Suppressor macrophage treated with lipopolysaccharide for 4 hours (primary cell): ENCODE measurements at places on chromosomes 12 and 14.

DNA sequence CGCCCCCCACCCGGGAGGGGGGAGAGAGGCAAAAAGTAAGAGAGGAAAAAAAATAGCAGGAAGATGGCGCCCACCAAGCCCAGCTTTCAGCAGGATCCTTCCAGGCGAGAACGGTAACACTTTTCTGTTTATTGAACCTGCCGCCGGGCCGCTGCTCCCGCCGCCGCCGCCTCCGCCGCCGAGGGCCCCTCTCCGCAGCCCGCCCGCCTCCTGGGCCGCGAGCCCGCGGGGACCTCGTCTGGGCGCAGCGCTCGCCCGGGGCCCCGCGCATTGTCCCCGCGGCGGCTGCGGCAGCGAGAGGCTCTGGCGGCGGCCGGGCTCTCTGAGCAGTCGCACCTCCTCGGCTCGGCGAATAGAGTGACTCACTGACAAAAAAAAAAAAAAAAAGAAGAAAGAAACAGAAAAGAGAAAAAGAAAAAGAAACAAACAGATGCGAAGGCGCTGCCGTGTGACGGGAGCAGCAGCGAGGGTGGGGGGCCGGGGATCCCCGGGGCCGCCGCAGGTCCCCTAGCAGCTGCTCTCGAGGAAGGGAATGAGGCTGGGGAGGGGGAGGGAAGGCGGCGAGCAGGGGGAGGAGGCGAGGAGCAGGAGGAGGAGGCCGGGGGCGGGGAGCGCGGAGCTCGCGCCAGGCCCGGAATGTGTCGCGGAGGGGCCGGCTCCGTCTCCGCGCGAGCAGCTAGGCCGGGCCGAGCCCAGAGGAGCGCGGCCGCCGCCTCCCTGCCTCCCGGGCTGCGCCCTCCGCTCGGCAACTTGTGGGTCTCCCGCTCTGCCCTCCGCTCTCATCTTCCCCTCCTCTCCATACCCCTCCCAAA, 781 bp downstream of the NPAS3 start:
- DNase-seq = peak; percentile 54

DNA sequence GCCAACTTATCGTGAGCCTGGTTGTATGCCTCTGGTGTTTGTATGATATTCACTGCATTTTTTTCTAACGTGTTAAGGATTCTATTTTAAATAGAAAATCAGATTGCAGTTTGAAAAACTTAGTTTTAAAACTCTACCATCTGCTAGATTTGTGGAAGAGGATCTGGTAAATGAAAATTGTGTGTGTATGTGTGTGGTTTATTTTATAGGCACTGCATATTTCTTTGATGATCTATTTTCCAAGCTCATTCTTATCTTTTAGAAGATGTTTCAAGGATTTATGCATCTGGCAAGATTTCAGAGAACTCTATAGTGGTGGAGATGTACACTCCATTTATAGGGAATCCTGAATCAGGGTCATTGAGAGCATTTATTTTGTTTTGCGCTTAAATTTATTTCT, 69.8 kb downstream of the HMGA2 start:
- no peak for DNase-seq

DNA sequence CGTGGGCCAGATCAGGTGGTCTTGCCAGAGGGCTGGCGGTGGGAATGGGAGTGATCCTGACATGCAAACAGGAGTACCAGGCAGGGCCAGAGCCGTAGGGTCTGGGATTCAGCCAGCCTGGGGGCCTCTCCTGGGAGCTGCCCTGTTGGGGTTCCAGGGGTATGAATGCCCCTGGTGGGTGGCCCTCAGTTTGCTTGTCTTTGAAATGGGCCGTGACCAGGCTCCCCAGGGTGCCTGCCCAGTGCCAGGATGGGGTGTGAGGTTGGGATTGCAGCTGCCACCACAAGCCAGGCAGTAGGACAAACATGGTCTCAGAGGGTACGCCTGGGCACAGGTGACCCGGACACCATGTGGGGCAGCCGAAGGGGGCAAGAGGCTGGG, 168.8 kb downstream of the KIF26A start:
- no peak for DNase-seq

- DNase-seq = no peak
These were observed 115.9 kb downstream of the UNC79 start for GRCh38 chr14:93546642-93547041.

- DNase-seq = no peak
These were observed 23.4 kb downstream of the JKAMP start for GRCh38 chr14:59507752-59508103.

DNA sequence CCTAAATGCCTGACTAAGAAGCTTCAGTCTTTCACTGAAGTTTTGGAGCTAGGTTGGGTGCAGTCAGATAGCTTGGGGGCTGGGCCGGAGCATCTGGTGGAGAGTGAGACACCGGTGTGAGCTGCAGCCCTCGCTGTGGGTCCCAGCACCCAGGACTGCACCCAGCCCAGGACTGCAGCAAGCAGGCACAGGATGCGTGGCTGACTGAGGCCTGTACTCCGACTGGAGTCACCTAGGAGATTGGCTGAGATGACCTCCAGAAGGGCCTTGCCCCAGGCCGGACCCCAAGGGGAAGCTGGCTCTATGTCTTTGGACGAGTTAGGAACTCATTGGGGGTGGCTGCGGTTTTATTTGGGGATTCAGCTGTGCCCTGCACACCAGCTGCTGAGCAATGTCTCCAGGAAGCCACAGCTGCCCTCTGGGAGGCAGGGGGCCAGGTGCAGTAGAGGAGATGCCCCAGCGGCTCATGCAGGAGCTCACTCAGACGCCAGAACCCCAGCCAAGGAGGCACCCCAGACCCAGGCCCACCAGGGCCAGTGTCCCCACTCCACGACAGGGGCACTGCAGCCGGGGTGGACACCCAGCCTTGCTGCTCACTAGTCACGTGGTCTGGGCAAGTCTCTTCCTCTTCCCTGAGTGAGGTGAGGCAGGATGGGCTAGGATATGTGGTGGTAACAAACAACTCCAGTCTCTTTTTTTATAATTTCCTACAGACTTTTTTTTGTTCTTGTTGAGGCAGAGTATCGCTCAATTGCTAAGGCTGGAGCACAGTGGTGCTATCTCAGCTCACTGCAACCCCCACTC, 31.8 kb upstream of the RCOR1 start:
- DNase-seq = no peak

DNA sequence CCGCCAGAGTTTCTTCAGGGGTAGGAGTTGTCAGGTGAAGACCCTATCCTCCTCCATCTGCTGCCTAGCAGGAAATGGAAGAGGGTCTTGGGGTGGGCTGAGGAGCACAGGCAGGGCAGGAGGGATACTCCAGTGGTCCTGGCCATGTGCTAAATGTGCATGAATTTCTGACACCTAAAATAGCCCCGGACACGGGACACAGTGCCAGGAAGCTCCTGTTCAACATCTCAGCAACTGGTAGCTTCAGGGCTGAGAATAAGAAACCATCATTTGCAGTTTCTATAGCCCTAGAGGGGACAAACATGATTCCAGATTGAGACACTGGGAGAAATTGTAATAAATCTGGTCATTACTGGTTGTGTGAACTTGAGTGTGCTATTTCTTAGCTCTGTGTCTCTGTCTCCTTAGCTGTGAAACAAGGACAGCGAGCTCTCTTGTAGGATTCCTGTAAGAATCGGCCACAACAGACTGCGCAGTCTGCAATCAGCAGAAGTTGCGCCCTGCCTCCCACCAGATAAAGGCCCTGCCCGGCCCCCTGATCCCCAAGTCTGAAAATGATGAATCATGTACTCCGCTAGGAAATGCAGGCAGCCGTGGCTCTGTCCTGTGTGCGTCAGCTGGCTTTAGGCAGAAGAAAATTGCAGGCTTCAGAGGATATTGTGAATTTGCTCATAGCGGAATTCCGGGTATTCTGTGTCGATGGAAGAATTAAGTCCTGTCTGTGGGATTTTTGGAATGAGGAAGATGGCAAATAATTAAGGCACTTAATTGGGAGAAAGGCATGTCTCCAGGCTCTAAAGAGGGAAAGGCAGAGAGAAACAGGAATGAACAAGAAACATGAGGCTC, 35.2 kb upstream of the MEG3 start:
- DNase-seq = no peak

- DNase-seq = peak; percentile 53
These were observed 1.7 kb upstream of the C12orf56 start for GRCh38 chr12:64392221-64392620.

- DNase-seq = no peak
These were observed 139.2 kb downstream of the C12orf75 start for GRCh38 chr12:105469701-105470100.

DNA sequence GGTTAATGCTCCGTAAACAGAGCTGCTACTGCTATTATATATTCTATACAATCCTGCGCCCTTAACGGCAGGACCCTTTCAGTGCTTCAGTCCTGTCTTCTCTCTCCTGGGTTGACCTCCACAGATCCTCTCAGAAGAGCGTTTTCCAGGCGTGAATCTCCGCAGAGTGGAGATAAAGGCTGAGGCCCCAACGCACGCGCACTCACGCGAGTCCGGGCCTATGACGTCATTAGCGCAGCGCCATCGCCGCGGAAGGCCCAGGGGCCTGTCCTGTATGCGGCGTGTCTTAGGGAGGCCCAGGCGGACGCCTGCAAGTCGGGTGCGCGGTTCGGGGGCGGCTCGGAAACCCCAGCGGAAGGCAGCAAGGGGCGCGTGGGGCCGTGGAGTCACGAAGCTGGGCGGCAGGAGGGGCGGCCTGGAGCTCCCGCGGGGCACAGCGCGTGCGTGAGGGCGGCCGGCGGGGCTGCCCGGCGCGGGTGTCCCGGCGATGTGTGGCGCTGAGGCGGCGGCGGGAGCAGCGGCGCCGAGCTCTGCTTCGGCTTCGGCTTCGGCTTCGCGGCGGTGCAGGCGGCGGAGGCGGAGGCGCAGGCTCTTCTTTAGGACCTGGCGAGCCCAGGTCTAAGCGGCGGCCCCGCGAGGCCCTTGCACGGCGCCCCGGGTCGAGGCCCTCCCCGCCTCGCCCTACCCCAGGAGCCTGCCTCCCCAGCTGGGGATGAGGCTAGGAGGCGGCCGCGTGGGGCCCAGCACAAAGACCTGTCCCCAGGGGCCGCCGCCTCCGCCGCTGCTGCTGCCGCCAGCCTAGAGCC, at the start of gene MAPKAPK5:
TSS of gene MAPKAPK5 (plus strand) at position 479 of the 806 bp plus-strand sequence. CDS start 506 bp downstream, outside the sequence.
- peak; percentile 97 for DNase-seq

DNA sequence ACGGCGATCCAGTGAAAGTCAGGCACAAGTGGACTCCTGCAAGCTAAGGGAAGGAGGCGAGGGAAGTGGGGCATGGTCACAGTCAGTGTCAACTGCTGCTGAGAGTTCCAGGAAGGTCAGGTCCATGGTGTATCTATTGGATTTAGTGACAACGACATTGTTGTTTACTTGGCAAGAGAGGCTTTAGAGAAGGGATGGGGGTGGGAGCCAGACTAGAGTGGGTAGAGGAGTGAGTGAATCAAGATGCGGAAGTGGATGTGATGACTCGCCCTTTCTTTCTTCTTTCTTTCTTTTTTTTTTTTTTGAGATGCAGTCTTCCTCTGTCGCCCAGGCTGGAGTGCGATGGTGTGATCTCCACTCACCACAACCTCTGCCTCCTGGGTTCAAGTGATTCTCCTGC, 12.5 kb downstream of the P2RX7 start:
- DNase-seq = peak; percentile 78
